ENCODE measurements at places on chromosomes 12 and 14.
A peak's percentile ranks its signal among the peaks of the same experiment; 100 is the strongest.

GRCh38 chr12:39692258-39692853 is 72.8 kb upstream of the ABCD2 start:
- no peak for DNase-seq

DNA sequence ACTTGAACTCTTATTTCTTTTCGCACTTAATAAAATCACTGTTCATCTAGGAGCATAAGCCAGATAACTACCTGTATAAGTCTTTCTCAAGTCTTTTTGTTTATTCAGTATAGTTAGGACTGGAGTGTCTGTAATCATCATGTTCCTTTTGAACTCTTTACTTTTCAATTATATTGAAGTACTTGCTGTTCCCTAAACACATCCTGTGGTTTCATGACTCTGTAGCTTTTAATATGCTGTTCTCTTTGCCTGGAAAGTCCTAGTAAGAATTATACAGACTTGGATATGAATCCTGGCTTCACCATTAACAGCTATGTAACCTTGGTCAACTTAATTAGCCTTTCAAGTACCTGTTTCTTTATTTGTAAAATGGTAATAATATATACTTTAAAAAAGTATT is 88.2 kb downstream of the CCDC91 start:
- DNase-seq, result no peak

GRCh38 chr12:41653386-41654326 is 465.5 kb downstream of the PDZRN4 start:
- no peak for DNase-seq

DNA sequence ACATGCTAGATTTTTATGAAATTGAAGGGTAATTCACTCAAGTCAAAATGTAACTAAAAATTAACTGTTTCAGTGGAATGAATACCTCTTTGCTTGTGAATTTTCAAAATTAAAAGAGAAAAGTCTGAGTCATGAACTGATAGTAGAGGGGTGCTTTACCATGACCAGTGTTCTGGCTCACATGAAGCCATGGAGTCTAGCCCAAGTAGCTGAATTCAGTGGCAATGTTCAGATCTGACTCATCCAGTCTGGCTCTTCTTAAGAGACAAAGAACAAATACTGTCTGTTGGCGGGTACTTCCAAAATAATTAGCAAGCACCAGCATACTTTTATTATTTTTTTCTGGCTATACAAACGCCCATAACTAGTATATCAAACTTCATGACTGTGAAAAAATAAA is 366.3 kb upstream of the GARIN6 start:
- no peak for DNase-seq

DNA sequence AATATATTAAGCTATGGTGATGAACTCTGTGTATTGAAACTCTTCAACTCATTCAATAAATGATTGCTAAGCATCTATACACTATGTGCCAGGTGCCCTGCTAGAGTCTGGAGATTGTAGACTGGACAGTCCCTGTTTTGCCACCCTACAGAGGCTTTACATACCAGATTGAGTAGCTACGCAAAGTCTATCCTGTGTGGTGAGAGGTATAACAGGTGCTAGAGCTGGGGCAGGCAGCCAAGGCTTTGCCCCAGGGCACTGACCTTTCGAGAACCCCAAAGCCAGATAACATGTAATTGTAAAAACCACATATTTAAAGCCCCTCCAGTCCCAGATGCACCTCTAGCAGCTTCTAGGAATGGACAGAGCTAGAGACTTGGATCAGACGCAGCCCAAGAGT is 52.8 kb downstream of the PPM1H start:
- DNase-seq, result no peak

- DNase-seq, result no peak
These were observed 106.2 kb downstream of the IGF1 start for GRCh38 chr12:102374190-102374589.

DNA sequence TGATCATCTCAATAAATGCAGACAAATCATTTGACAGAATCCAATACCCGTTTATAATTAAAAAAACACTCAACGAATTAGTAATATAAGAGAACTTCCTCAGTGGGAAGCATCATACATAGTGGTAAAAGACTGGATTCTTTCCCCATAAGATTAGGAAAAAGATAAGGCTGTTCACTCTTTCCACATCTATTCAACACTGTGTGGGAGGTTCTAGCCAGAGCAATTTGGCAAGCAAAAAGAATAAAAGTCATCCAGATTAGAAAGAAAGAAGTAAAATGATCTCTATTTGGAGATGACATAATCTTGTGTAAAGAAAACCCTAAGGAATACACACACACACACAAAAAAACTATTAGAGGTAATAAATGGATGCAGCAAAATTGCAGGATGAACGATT is 38.4 kb downstream of the YEATS4 start:
- no peak for DNase-seq

- DNase-seq, result no peak
These were observed 580 bp downstream of the SALL2 start for GRCh38 chr14:21525571-21525961.

GRCh38 chr12:32995623-32996022 is 99.0 kb upstream of the PKP2 start:
- no peak for DNase-seq

DNA sequence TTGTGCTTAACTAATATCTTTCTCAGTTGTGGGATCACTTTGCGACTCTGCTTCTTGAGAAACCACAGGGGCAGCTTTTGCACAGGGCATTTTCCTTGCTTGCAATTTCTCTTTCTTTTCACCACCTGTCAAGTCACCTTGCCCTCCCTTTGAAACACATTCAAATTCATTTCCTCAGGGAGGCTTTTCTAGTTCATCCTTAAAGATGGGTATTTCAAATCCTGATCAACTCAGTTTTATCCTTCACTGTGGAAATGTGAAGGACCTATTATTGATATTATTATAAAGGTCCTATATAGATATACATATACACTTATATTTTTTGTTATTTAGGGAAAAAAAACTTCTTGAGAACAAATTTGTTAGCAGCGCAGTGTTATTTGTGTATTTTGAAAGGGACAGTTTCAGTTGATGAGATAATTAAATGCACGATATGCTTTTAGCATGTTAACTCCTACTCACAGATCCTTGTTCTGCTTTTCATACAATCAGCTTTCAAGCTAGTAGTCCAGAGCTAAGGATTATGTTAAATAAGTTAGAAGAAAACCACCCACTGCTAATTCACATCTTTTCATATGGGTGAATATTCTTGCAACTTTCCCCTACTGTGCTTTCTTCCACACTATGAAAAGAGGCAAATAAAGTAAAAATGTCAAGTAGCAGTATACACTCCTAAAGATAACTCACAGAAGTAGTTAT is 501.4 kb upstream of the RGS6 start:
- DNase-seq, result no peak

DNA sequence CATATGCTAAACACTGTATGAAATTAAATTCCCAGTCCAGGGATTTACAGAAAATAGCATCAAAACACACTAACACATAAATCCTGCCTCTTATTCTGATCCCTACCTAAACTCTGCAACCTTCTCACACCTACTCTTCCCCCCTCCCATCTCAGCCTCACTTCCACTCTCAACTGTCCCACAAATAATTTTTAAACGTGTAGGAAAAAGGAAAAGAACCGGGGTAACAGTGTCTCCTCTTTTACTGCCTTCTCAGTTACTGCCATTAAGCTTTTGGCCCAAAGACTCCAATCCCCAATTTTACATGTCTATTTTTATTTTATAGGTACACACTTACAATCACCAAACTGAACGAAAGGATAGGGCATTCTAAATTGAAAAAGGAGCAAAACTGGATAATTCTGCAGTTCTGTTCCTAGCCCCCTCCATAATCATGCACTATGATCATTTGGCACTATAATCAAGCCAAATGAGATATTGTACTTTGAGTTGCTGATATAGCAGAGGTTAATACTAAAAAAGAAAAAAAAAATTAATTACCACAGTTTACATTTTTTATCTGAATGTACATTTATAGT is 2.9 kb downstream of the DUSP16 start:
- DNase-seq, result no peak

DNA sequence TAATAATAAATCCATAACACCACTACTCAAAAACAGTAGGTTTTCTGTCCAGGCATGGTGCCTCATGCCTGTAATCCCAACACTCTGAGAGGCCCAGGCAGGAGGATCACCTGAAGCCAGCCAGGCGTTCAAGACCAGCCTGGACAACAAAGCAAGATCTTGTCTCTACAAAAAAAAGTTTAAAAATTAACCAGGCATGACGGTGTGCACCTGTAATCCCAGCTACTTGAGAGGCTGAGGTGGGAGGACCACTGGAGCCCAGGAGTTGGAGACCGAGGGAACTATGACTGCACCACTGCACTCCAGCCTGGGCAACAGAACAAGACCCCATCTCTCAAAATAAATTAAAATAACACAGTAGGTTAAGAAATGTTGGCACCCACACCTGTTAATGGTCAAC is 44.5 kb upstream of the AP4S1 start:
- no peak for DNase-seq

- DNase-seq, result no peak
These were observed 497.5 kb downstream of the RERGL start for GRCh38 chr12:17592472-17592871.

- DNase-seq, result no peak
These were observed 986 bp upstream of the NTF3 start for GRCh38 chr12:5430641-5431603.

DNA sequence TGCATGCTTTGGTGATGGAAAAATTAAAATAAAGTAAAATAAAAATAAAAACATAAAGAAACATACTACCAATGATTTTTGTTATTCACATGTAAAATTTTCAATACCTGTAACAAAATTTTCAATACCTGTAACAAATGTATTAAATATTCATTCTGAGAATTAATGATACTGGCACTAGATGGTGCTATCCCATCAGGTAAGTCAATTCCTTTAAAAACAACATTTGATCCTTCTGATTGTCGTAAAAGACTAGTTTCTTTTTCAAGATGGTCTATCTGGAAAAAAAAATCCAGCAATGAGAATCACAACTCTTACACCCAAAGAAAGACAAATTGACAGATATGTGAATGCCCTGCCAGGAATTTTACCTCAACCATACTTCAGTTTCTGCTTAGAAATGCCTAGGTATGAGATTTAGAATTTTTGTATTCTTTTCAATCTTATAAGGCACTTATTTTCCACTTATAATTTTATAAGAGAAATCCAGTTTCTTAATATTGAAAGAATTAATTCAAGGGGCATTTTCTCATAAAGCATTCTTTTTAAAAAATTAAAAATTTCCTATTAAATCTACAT is 30.7 kb downstream of the CEP290 start:
- no peak for DNase-seq

- DNase-seq, result no peak
These were observed 93.8 kb downstream of the TMEM30B start for GRCh38 chr14:61187196-61187905.

DNA sequence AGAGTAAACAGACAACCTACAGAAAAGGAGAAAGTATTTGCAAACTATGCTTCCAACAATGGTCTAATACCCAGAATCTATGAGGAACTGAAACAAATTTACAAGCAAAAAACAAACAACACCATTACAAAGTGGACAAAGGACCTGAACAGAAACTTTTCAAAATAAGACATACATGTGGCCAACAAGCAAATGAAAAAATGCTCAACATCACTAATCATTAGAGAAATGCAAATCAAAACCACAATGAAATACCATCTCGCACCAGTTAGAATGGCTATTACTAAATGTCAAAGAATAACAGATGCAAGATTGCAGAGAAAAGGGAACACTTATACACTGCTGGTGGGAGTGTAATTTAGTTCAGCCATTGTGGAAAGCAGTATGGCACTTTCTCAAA is 125.8 kb downstream of the C12orf42 start:
- DNase-seq, result no peak

- peak; percentile 20 for DNase-seq
These were observed 367.3 kb downstream of the C12orf50 start for GRCh38 chr12:87661786-87662377.

DNA sequence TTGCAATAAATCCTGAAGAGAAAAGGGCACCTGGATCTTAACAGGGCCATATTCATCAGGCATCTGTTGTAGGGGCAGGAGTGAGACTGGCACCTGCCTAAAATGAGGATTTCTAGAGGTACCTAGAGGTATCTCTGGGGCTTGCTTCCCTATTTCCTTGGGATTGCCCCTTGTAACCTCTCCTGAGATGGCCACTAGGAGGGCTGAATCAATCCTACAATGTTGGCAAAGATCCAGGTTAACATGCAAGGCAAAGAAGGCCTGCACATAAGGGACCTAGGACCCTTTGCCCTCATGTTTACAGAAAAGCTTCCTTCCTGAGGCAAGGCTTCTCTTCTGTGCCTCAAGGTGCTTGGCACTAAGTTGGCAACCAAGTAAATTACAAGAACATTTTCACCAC is 25.8 kb upstream of the CLEC4E start:
- no peak for DNase-seq

DNA sequence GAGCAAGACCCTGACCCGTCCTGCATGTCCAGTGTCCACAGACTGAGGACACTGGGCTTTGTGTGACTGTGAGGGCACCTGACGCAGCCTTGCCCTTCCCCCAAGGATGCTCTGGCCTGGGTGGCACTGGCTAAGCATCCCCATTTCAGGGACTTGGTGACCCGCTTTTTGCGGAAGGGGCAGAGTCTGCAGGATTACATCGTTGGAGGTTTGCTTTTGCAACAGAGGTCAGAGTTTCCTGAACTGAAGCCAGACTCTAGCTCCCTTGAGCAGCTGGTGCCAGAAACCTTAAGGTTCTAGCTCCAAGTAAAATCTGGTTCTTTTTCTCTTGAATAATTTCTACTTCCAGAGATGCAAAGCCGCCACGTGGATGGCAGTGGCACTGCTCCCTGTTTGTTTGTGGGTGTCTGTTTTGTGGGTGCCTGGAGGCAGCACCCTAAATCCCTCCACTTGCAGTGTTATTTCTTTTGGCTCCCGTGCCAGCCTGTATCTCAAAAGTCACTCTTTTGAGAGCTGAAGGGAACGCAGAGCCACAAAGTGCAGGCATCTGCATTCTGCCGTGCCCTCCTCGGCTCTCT is 184.7 kb downstream of the TSPAN9 start:
- DNase-seq, result no peak

DNA sequence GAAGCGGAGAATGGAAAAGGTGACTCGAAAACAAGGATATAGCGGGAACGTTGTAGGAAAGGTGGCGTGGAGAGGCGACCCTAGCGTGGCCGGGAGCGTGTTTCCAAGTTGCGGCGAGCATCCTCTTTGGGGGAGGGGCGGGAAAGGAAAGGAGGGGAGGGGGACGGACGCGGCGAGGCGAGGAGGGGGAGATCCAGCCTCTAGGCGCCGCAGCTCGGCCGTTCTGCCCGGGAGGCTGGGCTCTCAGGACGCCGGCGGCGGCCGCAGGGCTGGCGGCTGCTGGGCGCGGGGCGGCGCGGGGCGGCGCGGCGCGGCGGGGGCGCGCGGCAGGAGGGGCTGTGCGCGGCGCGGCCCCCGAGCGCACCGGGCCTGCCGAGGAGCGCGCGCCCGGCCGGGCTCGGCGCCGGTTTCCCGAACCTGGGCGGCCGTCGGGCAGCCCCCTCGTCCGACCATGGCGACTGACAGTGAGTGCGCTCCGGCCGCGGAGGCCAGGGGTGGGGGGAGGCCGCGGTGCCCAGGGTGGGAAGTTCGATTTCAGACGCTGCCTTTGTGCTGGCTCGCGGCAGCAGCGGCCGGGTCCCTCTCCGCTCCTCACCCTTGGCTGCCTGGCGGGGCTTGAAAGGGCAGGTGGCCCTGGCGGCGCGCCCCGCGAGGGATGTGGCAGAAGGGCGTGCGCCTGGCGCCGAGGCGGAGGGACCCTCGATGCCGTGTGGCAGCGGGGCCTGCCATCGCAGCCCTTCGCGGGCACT is 50.3 kb downstream of the SNAPC1 start:
- no peak for DNase-seq

- DNase-seq, result no peak
These were observed 150.2 kb upstream of the PLEKHG7 start for GRCh38 chr12:92552412-92553108.
